ENCODE measurements at places on chromosomes 4 and X.

- ATAC-seq = no peak
Observed at GRCh38 chrX:6545712-6546111, 10.8 kb upstream of the VCX3A start.

DNA sequence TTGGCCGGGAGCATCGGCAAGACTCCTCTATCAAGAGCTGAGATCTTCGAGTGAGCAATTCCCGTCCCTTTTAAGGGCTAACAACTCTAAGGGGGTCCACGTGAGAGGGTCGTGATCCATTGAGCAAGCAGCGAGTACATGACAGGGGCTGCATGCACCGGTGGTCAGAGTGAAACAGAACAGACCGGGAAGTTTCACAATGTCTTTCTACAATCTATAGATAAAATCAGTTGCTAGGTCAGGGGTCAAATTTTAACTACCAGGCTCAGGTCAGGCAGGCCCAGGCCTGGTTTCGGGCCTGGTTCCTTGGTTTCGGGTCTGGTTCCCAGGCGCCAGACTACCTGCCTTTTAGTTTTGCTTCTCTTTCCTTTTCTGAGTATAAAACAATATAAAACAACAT, 160.1 kb downstream of the PTCHD1 start:
- no peak for ATAC-seq

DNA sequence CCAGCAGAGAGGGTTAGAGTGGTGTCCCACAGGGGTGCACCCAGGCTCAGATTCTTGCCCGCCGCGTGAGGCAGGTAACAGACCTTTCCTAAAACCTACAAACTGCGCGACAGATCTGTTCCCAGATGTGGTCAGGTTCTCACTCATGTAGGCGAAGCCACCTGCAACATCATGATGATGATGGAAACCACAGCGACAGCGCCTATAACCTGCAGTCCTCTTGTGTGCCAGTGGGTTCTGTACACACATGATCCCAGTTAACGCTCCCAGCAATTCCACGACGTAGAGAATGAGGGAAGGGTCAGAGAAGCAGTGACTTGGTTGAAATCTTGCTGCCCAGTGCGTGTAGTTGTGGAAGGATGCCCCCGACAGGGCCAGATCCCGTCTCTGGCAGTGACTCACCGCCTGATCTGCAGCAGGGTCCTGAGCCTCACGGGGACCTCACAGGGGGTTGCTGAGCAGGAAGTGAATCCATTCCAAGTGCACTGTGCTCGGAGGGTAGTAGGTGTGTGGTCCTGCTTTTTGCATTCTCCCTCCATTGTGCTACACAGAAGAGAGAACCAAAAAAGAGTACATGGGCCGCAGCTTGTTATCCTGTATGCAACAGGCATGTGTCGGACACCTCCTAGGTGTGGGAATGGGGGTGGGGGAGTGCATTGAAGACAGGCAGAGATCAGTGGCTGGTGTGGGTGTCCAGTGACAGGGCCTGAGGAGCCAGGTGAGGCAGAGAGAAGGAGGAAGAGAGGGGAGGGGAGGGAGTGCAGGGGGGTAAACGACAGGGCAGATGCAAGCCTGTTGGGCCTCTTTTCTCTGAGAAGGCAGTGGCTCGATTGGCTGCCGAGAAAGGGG, 66.6 kb downstream of the MTMR1 start:
- no peak for ATAC-seq

DNA sequence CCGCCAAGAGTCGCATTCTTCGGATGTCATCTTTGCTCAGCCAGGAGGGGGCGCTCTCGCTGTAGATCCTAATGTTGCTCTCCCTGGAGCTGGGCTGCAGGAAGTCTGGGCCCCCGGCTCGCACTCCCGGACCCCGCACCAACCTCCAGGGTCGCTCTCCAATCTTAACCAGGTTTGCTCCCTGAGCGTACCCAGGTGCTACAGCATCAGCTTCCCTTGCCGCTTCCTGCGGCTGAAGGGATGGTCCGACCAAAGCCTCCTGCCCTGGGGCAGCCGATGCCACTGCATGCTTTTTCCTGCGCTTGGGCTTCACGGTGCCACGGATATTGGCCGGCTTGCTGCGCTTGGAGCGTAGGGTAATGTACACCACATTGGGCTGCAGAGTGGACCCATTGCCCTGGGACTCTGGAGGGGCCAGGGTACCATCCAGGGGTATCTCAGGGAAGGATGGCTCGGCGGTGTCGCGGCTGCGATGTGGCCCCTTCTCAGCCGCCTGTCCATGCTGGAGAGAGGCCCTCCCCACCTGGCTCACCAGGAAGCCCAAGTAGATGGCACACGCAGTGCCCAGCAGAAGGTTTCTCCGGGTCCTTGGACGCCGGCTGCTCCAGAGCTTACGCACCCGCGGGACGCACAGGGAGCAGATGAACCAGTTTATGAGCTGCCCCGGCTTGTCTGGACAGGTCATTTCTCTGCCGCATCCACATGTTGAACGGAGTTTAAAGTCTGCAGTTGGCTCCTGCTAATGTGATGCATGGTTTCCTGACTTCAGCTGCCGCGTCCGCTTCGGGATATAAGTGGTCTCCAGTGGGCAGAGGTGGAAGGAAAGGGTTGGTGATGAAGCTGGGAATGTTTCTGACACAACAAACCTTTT, 1.9 kb downstream of the GASK1B start:
- ATAC-seq = no peak
